ENCODE measurements at places on chromosomes 5 and 9. TPM values are rescaled to one million over a fixed set of nuclear protein-coding genes. Genes with fewer than 3 reads are reported as not detected.

FAT2 gene
- not detected for total RNA-seq

TBCA gene
- 179 TPM for total RNA-seq

ZBED3 gene
- total RNA-seq, result 0.59 TPM

SPINK4 gene
- not detected for total RNA-seq

NR4A3 gene
- total RNA-seq, result 2.3 TPM

FOXD4L3 gene
- 0.16 TPM for total RNA-seq

TNFSF15 gene
- total RNA-seq, result 0.64 TPM

PTBP3 gene
- 165 TPM for total RNA-seq

PCDH1 gene
- total RNA-seq, result not detected

IARS1 gene
- total RNA-seq, result 136 TPM

AKNA gene
- 291 TPM for total RNA-seq

SLC45A2 gene
- total RNA-seq, result 0.14 TPM

ENC1 gene
- 0.89 TPM for total RNA-seq

IL31RA gene
- 0.14 TPM for total RNA-seq

TMC1 gene
- total RNA-seq, result not detected

THBS4 gene
- 0.61 TPM for total RNA-seq

NME5 gene
- not detected for total RNA-seq

KIF12 gene
- total RNA-seq, result not detected

ASS1 gene
- total RNA-seq, result 2.1 TPM

KCNIP1 gene
- not detected for total RNA-seq

SLC28A3 gene
- total RNA-seq, result 0.14 TPM

Data from T-helper 2 cell treated with Interferon-gamma antibody and Interleukin-4, amounts not matched to agents 100 ng/mL and 5 ng/mL, for 36 hours (primary cell).